ENCODE measurements at places on chromosomes 4 and X.

DNA sequence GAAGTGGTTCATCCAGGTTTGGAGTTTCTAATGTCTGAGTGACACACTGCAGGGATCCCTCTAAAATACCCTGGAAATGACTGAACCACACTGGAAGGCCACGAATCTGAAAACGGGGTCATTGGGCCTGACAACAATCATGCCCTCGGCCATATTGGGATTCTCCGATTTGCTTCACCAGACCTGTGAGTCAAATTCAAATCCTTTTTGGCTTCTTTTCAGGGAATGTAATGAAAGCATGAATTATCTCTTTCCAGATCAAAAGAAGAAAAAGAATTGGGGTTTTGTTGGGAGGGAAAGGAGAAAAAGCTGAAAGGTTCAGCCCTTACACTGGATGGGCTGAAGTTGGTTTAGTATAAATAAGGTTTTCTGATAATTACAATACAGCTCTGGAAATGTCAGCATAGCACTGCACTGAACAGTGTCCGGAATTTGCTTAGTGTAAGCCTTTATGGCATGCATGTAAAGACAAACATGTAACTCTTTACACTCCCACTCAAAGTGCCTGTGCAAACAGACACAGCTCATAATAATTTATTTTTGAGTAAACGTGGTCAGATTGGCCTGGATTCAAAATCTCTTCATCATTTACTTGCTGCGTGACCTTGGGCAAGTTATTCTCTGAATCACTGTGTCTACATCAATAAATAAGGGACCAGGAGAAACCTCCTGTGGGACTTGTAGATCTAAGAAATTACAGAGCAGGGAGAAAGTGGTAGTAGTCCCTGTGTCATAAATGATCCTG, 21.4 kb downstream of the CT47C1 start:
- no peak for DNase-seq

- no peak for DNase-seq
These were observed 8.3 kb upstream of the CD40LG start for GRCh38 chrX:136639506-136640176.

DNA sequence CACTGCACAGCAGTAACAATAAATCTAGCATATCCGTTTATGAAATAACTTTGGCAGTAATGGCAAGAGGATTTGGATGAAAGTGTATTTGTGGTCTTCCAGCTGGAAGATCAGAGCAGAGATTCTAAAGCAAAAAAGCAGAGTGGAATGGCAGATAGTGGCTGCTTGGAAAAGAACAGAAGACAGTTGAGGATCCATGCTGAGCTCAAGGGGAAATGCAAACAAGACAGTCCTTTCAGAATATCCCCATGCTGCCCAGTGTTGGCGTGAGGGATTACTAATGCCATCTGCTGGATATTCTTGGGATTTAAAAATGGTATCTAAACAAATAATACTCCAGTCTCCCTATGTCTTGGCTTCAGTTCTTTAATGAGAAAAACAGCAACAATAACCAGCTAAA, 629.1 kb upstream of the ATOH1 start:
- peak; percentile 37 for DNase-seq

DNA sequence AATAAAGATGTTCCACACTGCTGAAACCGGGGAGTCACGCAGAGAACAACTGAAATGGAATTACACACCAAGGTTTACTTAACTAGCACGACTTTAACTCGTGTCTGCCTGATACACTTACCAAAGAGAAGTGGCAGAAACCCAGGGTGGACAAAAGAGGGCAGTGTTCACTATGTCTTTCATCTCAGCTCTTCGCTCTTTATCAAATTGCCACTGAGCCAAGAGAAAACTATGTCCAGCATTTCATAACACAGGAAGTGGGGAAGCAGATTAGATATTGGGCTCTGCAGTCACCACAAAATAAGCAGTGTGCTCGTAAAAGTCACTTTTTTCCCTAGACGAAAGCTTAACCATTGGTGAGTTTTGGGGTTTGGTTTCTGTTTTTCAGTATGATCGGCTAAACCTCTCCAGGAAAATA, 155.7 kb downstream of the CHIC2 start:
- no peak for DNase-seq

GRCh38 chr4:4752576-4753401, 106.7 kb upstream of the MSX1 start:
- DNase-seq = peak; percentile 34

DNA sequence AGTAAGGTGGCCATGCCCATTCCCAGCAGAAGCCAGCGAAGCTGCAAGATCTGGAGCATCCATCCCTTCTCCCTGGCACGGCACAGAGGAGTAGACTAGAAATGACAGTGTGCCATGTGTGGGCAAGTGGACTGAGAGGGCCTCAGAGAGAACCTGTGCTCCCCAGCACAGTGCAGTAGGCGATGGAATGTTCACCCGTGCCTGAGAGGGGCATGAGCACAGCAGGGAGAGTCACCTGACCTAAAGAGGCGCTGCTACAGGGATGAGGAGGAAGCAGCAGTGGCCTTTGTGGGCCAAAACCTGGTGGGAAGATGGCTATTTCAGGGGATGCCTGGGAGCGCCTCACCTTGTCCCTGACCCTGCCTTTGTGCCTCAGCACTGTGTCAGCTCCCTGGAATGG, 8.0 kb upstream of the CDKN2AIP start:
- no peak for DNase-seq

DNA sequence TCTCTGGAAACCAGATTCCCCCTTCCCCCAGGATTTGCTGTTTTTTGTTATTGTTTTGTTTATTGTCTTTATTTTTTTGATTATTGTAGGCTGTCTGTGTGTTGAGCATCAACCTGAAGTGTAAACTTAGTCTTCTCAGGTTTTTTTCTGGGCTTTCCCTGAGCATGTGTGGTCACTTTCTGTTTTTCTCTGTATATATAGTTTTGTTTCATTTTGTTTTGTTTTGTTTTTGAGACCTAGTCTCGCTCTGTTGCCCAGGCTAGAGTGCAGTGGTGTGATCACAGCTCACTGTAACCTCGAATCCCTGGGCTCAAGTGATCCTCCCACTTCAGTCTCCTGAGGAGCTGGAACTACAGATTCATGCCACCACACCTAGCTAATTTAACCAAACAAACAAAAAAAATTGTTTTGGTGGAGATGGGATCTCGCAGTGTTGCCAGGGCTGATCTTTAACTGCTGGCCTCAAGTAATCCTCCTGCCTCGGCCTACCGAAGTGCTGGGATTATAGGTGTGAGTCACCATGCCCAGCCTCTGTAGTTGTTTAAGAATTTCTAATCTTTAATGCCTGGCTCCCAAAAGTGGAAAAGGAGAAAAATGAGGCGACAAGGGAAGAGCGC, 9.1 kb downstream of the IL13RA1 start:
- DNase-seq = no peak

- DNase-seq = no peak
These were observed 108.6 kb downstream of the ACTRT1 start for GRCh38 chrX:127943571-127943970.

All from right forelimb (tissue), 1 donor.